Ecto neural progenitor cell (in vitro differentiated cells): ENCODE measurements at places on chromosomes 5 and 9.

- peak; percentile 51 for DNase-seq
These were observed 1.4 kb downstream of the PBX3 start for GRCh38 chr9:125748446-125749099.

- DNase-seq: no peak
These were observed 22.4 kb upstream of the STRBP start for GRCh38 chr9:123290764-123291163.

- DNase-seq: no peak
These were observed 55.0 kb downstream of the NSG2 start for GRCh38 chr5:174100490-174100889.

DNA sequence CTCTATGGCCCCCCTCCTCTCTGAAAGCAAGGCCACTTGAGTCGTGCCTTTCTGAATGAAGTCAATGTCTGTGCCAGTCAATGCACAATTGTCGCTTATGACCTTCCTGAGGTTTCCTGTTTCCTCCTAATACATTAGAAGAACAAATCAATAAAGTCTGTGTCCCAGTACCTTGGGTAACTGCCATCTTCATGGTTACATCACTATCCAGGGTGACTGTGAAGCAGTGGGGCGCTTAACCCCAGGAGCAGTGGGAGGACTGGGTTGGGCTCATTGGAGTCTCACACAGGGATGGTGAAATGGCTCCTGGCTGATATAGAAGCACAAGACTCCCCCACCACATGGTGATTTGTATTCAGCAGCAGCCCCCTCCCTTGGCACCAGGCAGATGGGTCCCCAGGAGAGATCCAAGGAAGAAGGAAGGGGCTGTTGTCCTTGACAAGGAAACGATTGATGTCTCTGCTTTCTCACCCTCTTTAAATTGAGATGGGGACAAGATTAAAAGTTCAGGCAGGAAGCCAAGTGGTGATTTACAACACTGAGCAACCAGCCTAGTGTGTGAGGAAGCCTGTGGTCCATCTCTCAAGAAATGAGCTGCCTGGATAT, 261.9 kb upstream of the ZNF462 start:
- no peak for DNase-seq

GRCh38 chr9:95383185-95383676, 65.7 kb upstream of the FANCC start:
- no peak for DNase-seq

DNA sequence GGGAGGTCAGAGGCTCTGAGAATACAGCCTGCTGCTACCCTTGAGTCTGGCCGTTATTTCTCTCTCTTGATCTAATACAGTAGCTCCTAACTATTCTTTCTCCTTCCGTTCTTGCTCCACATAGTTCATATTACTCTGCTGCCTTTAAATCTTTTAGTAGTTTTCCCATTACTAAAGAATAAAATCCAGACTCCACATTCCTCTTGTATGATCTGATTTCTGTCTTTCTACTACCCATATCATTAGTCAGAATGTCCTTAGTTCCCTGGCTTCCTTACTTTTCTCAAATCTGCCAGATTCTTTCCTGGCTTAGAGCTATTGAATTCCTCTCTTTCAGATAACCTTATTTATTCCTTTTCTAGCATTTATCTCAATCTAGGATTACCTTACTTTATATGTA, 40.0 kb downstream of the MARCHF6 start:
- DNase-seq: no peak

DNA sequence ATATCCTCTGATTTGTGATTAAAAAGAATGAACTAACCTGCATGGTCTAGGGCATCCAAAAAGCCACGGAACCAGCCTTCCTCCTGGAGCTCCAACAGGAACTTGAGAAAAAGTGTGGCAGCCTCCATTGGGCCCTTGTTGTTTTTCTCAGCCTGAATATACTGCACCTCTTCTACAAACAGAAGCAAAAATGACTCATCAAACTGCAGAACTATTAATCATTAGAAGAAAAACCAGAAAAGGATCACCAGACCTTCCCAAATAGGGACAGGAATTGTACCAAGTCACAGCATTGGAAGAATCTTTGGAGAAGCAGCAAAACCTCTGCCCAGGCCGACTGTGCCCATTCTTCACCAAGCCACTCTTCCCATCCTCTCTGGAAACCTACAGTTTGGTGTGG, 25.2 kb downstream of the RIGI start:
- no peak for DNase-seq

GRCh38 chr9:101977614-101978210, 239.3 kb upstream of the GRIN3A start:
- no peak for DNase-seq

DNA sequence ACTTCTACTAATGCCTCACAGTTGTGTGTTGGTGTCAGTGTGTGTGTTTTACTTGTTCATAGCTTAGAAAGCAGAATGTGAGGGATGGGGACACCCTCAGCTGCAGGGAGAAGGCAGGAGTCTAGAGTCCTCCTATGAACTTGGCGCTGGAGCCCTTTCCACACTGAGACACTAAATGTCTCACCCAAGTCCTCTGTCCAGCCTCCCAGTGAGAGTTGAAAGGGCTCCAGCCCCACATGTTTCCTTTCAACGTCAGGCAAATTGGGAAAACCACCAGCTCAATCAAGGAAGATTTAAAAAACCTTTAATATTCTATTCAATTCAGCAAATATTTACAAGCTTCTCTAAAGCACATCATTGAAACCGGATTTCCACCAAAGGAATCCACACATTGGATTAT, 167.6 kb upstream of the MSX2 start:
- no peak for DNase-seq

GRCh38 chr5:126384985-126385384, 38.2 kb upstream of the GRAMD2B start:
- no peak for DNase-seq

GRCh38 chr5:120447706-120448239, 16.3 kb upstream of the PRR16 start:
- no peak for DNase-seq

DNA sequence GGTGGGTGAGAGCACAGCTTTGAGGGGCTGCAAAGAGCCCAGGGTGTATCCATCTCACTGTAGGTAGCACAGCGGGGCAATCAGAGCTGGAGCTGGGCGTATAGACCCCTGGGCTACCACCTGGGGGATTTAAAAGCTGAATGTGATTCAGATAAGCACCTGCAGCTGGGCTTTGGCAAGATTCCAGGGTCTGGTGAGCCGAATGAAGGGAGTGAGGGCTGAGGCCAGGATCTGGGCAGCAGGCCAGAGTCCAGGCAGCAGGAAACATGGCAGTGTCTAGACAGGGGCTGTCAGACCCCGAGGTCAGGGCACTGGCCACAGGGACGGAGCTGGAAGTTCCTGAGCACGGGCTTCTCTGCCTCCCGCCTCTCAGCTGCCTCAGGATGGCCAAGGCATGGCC, 8.7 kb downstream of the ASS1 start:
- no peak for DNase-seq

DNA sequence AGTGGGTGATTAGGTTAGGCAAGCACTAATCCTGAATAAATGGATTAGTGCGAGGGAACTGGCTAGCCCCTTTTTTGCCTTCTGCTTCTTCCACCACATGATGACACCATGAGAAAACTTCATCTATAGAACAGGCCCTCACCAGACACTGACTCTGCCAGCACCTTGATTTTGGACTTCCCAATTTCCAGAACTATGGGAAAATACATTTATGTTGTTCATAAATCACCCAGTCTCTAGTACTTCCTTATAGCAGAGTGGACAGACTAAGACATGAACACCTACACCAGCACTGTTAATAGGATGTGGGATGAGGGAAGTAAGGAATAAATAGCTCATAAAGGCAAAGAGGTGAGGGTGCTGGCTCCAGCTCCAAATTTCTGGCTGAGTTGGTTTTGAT, 1.4 kb downstream of the ZNF622 start:
- no peak for DNase-seq

DNA sequence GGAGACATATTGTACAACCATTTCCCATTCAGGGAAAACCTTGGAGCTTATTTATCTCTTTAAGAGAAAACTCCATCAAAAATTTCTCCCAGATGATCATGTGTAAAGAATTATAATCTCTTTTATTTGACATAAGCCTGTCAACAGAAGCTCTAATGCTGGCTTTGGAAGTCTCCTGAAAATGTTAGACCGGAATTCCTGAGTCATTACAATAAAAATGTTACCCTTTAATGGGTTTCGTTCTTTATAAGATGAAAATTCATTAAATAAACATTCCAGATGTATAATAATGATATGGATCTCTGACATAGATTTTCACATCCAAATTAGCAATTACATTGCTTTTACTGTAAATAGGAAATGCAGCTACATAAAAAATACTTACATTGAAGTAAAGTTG, 1036.4 kb downstream of the EFNA5 start:
- DNase-seq: no peak

DNA sequence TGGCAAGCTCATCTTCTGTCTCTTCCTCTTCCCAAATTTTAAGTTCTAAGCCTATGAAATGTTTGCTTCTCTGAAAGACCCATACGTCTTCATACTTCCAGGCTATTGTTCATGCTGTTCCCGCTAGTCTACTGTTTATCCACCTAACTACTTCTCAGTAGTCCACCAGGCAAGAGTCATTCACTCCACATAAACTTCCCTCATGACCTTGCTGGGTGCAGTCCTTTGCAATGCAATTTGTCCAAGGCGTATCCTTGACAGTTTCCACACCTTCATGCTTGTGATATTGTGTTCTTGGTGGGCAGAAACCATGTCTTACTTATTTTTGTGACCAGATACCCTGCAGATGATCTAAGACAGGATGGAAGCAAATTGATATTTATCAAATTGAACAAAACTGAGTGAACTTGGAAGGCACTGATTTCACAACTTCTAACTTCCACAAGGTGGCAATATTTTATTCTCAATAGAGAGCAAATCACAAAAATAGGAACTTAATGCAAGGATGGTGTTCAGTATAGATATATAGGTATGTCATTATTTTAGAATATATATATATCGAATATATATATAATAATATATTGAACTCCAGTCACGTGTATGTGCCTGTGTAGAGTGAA, 30.3 kb downstream of the TYRP1 start:
- DNase-seq: no peak

DNA sequence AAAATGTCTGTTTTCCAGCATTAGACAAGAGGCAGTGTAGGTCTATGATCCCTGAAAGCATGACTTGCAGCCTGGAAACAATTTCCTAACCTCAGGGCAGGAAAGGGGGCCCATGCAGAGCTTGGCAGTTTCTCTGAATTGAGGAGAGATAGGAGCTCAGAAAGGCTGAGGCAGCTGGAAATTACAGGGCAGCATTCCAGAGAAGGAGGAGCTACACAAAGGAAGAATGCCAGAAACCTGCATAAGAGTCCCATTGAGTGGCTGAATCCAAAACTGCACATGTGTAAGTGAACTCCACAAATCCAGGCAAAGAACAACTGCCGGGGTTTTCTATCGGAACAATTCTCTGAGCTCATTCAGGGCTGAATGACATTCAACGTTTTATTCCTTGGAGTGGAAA, 346.8 kb downstream of the PIK3R1 start:
- no peak for DNase-seq

DNA sequence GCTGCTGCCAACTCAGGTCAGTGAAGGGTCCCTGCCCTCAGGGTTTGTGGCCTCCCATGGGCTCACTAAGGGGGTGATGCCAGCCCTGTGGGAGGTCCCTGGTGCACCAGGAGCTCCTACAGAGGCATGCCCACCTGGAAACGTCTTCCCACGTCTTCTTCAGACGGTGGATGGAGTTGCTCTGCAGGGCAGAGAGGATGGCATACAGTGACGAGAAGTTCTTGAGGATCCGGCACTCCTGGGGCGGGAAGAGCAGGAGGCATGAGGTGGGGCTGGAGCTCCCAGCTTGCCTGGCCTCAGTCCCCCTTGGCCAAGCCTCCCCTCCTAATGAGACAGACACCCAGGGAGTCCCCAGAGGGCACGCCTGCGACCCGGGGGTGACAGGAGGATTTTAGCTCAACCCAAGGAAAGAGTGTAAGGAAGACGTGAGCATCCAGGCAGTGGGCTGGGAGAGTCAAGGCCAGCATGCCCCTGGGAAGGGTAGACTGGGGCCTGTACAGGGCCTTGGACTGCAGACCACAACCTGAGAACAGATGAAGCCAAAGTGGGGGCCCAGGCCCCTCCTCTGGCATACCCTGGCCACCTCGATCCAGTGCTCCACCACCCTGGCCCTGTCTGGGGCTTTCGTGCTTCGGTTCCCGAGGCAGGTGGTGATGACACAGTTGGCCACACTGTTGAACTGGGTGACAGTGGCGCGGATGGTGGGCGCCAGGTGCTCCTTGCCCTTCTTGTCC, 14.4 kb downstream of the RALGDS start:
- DNase-seq: no peak

DNA sequence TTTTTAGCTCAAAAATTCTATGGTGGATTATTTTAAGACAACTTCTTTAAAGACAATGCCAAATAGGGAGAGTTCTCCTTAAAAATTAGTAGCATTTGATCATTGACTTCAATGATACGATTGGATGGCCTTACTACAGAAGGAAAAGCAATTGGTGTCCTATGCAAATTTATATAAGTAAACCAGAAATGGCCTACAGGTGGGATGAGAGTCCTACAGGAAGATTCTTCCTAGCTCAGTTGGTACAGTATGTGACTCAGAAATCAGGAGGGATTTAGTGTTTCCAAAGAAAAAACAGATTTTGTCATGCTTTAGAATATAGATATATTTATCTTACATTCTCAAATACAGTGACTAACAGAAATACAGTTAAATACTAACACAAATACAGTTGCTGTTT, 6.5 kb downstream of the ANKRA2 start:
- no peak for DNase-seq

DNA sequence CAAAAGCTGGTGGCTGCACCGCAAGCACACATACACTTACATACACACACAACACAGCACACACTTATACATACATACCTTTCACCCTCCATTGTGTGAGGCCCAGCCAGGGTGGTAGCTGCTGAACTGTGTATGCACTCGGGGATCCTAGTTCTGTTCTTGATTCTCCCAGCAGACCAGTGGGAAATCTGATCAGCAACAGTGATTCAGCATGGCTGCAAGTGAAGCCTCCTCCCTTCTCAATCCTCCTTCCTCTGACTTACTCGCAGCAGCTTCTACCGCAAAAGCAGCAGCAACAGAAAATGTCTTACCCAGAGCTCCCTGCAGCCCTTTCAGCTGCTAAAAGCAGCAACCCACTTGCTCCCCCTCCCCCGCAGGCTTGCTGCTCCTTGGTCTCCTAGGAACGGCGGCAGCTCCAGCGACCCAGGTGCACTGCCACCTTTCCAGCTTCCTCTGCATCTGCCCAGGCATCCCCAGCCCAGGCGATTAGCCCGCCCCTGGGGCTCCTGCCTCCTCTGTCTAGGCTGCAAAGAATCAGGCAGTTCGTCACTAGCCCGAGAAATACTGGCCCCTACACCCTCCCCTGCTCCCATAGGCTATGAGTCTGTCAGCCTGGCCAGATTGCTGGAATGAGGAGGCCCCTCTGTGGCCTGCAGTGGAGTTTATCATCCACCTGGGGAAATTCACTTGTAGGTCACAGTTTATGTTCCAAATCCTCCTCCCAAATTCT, at the start of gene KLHL3:
TSS of gene KLHL3 (minus strand) at position 535 of the 730 bp plus-strand sequence. CDS start at position 92, 443 bp downstream.
- peak; percentile 83 for DNase-seq

DNA sequence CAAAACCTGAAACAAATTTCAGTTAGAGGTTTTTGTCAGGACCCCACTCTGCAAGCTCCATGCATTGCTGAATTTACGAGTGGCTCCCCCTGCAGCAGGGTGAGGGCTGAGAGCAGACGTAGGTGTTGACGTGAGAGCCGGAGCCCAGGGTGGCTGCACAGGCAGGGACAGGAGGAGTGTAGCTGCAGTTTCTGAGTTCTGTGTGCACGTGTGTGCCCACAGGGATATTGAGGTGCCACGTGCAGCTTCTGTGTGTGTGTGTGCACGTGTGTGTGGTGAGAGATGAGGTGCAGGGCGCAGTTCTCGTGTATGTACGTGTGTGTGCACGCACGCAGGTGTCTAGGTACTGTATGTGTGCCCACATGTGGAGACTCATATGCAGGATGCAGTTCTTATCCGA, 14.6 kb downstream of the PLEKHG4B start:
- no peak for DNase-seq
